ENCODE measurements at places on chromosomes 11 and 22. TPM values are rescaled to one million over a fixed set of nuclear protein-coding genes. Genes with fewer than 3 reads are reported as not detected.

DNA sequence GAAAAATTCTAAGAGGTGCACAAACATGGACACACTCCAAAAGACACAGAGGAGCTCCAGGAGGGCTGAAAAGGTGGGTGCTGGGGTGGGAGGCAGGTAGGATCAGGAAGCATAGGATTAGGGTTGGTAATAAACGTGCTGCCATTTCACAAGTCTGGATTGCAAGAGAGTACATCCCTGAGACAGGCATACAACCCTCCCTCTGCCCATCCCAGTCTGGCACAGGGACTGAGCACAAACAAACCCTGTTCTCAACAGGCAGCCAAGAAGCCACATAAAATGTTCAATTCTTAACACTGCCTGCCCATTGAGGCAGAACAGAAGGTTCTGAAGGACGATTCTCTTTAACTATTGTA lies 18.5 kb downstream of the SLC35F2 start:
- DNase-seq, result no peak

- no peak for DNase-seq
Observed at GRCh38 chr11:10975287-10975721, 117.5 kb upstream of the ZBED5 start.

DNA sequence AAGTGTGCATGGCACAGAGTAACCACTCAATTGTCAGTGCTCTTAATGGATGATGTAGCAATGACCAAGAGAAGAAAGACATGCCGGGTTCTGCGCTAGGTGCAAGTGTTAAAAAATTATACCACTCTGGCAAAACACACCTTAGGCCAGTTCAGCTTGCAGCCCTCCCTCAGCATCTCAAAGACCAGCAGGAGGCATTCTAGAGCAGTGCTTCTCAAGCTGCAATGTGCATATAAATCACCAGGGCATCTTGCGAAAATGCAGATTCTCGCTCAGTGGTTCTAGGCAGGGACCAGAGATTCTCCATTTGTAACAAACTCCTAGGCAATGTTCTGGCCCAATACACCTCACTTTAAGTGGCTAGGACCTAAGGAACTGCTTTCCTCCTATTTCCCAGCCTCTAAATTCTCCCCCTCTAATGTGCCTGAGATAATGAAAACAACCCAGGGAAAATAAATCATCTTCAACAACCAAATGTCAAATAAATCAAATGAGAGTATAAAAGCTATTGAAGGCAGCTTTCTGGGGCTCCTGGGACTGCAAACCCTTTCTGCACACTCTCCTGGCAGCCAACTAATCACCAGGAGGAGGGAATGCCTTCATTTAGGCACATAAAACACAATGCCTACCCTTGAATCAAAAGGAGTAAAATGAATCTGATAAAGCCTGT lies 337.2 kb upstream of the API5 start:
- no peak for DNase-seq

DNA sequence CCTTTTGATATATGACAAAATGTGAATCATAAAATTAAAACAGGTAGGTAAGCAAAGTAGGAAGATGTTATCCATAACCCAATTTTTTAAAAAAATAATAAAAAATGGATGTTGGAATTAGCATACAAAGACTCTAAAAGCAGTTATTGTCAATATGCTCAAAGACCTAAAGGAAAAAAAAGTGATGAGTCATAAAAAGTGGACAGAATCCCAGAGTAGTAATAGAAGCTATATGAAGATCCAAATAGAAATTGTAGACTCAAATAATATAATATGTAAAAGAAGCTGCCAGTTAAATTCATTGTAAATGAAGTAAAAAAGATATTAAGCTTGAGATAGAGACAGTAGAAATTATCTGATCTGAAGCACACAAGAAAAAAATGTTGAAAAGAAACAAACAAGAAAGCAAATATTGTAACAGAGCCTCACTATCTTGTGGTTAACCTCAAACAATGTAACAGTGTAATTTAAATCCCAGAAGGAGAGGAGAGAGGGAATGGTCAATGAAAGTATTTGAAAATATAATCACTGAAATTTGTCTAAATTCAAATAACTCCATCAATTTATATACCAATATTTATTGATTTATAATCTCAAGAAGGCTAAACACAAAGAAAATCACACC lies 773.4 kb upstream of the RAG2 start:
- no peak for DNase-seq

DNA sequence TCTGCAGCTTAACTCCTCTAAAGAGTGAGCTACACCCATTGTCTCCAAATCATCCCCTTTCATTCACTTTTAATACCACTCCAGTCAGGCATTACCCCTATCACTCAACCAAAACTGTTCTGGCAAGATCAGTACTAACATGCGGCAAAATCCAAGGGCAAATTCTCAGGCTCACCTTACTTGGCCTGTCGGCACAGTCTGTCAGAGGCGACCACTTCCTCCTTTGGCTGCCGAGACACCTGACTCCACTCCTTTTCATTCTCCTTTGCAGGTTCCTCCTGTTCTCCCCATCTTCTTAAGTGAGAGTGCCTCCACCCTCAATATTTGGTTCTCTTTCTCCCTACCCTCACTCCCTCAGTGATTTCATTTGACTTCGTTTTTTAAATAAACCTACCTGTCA lies 4.2 kb downstream of the C11orf91 start:
- no peak for DNase-seq

GRCh38 chr11:78201096-78201818 lies 12.5 kb downstream of the USP35 start:
- DNase-seq, result no peak

DNA sequence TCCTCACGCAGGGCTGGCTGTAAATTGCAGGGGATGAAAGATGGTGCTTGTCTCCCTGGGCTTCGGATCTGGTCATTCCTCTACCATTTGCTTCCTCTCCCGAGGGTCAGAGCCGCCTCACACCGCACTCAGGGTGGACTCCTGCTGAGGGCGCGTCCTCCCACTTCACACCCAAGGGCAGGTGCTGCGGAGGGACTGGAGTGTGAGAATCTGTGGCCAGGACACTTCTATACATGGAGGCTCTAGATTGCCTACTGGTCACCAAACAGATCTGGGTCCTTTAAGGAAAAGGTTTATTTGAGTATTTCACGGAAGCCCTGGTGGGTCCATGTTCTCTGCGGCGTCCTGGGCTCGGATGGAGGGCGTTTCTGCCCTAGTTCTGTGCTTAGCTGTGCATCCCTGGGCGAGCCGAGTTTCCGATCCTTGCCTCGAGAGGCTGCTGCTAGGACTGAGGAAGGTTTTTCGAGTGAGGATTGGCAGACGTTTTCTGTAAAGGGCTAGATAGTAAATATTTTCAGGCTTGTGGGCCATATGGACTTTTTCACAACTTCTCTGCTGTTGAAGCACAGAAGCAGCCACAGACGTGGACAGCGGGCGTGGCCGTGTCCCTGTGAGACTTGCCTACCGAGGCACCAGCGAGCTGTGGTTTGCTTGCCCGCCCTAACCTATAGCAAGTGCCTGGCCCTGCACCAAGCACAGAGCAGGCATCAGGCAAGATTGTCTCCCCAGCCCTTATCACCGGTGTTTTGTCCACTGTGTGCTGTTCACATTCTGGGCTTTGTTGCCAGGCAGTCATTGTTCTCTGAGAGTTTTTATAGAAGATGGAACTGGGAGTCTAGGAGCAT lies 279.0 kb downstream of the TBC1D22A start:
- no peak for DNase-seq

DNA sequence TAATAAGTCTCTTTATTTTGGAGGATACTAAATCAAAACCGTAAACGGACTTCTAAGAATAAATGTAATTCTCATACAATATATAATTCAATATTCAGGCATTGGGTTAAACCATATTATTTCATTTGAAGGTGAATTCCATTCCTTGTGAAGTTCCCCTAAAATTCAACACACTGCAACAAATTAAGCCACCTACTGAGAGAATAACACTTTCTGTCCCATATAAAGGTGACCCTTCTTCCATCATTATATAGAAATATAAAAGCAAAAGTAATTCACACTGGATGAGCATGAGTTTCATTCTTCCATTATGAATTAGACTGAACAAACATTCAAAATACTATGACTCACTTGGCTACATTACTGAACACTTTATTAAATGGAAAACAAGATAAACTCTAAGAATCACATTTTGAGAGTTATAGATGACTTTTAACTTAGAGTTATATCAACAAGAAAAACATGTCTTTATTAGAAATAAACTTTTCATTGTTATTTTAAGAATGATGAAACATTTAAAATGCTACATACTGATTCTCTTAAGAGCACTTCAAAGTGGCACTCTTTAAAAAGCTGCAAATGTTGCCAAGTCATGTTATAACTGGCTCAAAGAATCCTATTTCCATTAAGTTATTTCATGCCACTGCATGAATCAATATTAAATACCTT lies 2.8 kb downstream of the SESN3 start:
- no peak for DNase-seq

- DNase-seq, result peak; percentile 29
Observed at GRCh38 chr11:4087551-4087950, 7.0 kb upstream of the RRM1 start.

GRCh38 chr11:133896028-133896427 lies 50.7 kb upstream of the SPATA19 start:
- DNase-seq, result no peak

- DNase-seq, result peak; percentile 28
Observed at GRCh38 chr11:16738947-16739815, 734 bp downstream of the C11orf58 start.

GRCh38 chr11:104073950-104074705 lies 37.7 kb downstream of the DDI1 start:
- peak; percentile 58 for DNase-seq

GRCh38 chr11:23727794-23728193 lies 769.1 kb upstream of the LUZP2 start:
- DNase-seq, result peak; percentile 83

- no peak for DNase-seq
Observed at GRCh38 chr11:121884626-121885025, 231.4 kb downstream of the BLID start.

DNA sequence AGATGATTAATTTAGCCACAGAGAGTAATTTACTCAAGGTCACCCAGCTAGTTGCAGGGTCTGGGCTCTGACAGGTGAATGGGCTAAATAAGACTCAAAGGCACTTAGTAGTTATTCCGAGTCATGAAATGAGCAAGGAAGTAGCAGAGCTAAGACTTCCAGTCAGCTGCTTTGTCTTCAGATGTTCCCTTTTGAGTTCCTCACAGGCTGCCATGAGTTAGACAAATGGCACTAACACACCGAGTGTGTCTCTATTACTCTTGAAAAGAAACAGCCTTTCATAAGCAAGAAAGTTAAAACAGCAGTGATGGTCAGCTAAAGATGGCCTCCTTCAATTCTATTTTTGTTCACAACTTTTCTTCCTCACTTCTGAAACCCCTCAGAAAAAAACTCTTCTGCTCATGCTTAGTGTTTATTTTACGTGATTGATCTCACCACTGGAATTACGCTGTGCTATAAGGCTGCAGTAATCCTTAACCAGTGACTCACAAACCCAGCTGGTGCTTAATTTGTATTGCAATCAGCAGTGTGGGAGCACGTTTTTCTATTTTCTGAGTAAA lies 389.1 kb downstream of the AASDHPPT start:
- DNase-seq, result peak; percentile 94

DNA sequence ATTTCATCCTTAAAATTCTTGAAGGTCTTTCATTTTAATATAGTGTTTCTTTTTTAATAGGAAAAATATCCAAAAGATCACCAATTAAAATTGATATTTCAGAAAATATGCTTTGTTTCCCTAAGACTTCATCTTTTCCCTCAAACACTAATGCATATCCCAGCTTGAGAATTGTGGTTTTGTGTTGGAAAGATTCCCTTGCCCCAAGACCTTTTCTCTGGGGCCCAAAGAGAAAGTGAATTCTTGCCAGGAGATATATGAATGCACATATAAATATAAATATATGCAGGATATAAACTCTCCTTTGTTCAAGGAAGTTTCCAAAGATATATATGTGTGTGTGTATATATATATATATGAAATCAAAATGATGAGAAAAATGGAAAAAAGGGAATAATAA lies 241.2 kb downstream of the FAM76B start:
- DNase-seq, result no peak

DNA sequence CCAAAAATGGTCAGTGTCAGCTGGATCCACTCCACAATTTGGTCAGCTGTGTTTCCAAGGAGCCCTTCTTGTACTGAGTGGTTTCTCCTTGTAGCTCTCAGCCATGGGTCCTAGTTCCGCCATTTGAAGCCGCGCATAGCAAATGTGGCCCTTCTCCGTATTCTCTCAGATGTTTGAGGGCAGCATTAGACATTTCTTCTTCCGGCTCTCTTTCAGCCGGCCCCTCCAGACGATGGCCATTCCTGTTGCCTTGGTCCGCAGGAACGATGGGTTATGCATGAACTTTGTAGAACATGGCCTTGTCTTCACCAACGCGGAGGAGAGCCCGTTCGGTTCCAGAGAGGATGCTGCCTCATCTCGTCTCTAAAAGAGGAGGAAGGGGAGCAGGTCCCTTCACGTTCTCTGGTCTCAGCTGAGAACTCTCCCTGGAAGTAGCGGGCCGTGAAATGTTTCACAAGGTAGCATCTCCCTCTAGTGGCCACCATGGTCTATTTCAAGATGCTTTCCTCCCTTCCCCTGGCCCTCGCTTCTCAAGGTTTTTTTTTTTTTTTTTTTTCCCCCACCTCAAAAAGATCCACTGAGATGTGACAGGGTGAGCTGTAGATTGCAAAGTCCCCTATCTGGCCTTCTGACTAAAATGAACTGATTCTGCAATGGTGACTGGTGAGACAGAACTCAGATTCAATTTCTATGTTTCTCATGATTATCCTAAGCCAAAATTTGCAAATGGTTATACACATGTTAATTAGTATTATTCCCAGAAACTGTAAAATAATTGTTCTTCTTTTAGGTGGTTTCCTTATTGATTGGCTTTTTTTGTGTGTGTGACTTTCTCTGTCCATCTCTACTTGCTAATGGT lies 19.8 kb upstream of the PLET1 start:
- DNase-seq, result peak; percentile 83

GRCh38 chr22:47036352-47036751 lies 273.9 kb downstream of the TBC1D22A start:
- no peak for DNase-seq

- no peak for DNase-seq
Observed at GRCh38 chr11:1297576-1298473, 11.6 kb downstream of the TOLLIP start.

GRCh38 chr11:128686021-128686741 lies 7.7 kb upstream of the FLI1 start:
- no peak for DNase-seq

DNA sequence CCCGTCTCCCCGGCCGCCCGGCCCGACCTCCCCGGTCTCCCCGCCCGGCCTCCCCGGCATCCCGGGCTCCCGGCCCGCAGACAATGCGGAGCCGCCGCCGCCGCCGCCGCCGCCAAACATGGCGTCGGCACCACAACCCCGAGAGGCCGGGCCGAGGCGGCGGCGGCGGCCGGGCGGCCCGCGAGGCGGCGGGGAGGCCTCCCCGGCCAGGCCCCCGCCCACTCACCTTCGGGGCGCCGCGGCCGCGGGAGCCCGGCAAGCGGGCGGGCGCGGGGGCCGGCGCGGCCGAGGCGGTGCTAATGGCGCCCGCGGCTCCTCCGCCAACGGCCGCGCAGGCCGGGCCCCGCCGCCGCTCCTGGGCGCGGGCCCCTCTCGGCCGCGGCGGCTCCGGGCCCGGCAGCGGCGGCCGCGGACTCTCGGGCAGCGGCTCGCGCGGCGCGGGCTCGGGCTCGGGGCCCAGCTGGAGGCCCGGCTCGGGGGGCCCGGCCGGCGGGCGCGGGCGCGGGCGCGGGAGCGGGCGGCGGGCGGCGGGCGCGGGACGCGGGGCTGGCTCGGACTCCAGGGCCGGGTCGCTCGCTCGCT lies 311 bp downstream of the BRD1 start:
- DNase-seq, result no peak

GRCh38 chr11:112265659-112266409 lies 5.2 kb upstream of the PLET1 start:
- DNase-seq, result peak; percentile 34

Gene MAPK8IP1
- 6.9 TPM for total RNA-seq

Gene CSF2RB
- not detected for total RNA-seq

Gene MB
- not detected for total RNA-seq

Gene TCF20
- total RNA-seq, result 20.0 TPM

Gene MYBPC3
- total RNA-seq, result not detected

Data from IMR-90 (cell line).